ENCODE measurements at places on chromosomes 13 and 19. TPM values are rescaled to one million over a fixed set of nuclear protein-coding genes. Genes with fewer than 3 reads are reported as not detected.

EBI3 gene
- not detected for total RNA-seq

CEACAM4 gene
- not detected for total RNA-seq

RHPN2 gene
- total RNA-seq = 6.4 TPM

SPTBN4 gene
- 4.1 TPM for total RNA-seq

ZNF529 gene
- 13.4 TPM for total RNA-seq

PBX4 gene
- total RNA-seq = 4.6 TPM

MBD3L2 gene
- total RNA-seq = not detected

CYP4F2 gene
- not detected for total RNA-seq

ZNF610 gene
- 2.6 TPM for total RNA-seq

C19orf33 gene
- total RNA-seq = not detected

DNA sequence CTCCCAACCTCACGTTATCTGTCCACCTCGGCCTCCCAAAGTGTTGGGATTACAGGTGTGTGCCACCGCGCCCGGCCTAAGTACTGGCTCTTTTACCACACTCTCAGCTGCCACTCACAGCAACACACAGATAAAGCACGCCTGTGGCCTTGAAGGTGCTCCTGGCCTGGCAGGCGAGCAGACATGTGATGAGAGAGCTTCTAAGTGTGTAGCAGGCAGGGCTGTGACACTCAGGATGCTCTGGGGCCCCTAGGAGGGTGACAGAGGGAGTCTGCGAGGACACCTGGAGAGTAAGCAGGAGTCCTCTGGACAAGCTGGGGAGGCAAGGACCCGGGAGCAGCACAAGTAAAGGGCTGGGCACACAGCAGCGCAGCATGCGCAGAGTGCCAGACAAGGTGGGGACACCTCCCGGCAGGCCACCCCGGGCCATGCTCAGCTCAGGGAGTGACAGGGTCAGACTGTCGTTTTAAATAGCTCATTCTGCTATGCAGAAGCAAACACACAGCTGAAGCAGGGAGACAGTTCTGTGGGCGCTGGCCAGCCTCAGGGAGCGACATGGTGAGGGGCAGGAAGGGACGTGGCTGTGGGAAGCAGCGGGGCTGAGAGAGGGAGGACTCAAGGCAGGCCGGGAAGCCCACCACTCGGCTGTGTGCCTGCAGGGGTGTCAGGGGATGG is 26.5 kb downstream of the MED26 start:
- DNase-seq = no peak

DNA sequence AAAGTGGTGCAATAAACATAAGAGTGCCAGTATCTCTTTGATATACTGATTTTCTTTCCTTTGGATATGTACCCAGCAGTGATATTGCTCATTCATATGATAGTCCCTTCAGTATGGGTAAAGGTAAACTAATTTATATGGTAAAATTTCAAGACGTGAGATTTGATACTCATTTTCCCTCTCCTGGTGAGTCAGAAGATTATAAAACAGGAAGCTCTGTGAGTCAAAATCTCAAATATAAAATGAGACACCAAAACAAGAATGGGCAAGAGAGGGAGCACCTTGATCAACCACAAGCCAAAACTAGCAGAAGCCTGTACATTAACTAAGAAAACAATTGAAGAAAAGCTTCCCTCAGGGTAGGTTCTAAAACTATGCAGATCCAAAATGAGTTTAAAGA is 216.3 kb downstream of the SLITRK6 start:
- no peak for DNase-seq

DNA sequence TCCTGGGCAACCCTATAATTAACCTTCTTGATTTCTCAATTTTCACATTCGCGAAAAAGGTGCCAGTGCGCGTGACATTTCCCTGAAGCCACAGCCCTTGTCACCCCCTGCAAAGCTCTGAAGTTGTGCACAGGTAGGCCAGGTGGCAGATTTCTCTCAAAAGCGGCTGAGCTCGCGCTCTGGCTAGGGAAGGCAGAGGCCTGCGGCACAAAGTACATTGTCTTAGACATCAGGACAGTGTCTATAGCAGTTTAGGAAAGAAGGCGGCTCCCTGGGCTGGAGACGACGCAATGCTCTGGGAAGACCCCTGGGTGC is 42.9 kb upstream of the ZNF14 start:
- DNase-seq = no peak

- DNase-seq = no peak
Measured at GRCh38 chr13:66365101-66365500, 865.0 kb downstream of the PCDH9 start.

DNA sequence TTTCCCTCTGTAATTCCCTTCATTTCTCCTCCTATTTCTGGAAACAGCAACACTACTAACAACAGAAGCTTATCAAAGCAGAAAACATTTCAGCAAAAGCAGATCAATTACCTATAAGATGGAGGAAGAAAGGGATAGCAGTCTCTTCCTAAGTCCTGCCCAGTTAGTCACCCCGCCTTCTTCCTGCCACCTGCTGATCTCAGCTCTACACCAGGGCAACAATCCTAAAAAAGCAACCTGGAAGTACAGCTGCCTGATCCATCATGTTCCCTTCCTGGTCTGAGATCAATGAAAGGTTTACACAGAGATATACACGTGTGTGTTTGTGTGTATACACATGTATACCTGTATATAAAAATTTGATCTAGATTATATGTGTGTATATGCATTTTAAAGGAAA is 59.4 kb downstream of the TSC22D1 start:
- DNase-seq = no peak

- DNase-seq = no peak
Measured at GRCh38 chr13:83286737-83287136, 595.5 kb downstream of the SLITRK1 start.

GRCh38 chr13:49417161-49417560 is 26.7 kb downstream of the CAB39L start:
- DNase-seq = no peak

GRCh38 chr19:44648631-44649251 is 5.0 kb downstream of the PVR start:
- DNase-seq = no peak

- no peak for DNase-seq
Measured at GRCh38 chr13:22049384-22049783, 378.5 kb downstream of the FGF9 start.

DNA sequence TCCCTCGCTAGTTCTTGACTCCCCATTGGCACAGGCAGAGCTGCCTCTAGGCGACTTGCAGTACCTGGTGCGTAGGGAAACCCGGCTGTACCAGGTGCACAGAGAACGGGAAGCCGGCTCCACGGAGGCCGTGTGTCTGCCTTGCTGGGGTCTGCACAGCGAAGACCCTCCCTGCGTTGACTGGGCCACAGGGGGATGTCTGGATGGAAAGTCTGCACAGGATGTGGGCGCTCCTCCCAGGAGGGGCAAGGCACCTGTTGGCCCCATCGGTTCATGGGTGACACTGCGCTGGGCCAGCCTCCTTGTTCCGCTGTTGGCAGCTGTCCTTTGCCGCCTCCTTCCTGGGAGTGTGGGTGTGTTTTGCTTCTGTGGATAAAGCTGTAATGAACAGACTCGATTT is 138.3 kb downstream of the TEX29 start:
- DNase-seq = no peak

- DNase-seq = peak; percentile 71
Measured at GRCh38 chr13:30421093-30422053, 920 bp upstream of the UBE2L5 start.

DNA sequence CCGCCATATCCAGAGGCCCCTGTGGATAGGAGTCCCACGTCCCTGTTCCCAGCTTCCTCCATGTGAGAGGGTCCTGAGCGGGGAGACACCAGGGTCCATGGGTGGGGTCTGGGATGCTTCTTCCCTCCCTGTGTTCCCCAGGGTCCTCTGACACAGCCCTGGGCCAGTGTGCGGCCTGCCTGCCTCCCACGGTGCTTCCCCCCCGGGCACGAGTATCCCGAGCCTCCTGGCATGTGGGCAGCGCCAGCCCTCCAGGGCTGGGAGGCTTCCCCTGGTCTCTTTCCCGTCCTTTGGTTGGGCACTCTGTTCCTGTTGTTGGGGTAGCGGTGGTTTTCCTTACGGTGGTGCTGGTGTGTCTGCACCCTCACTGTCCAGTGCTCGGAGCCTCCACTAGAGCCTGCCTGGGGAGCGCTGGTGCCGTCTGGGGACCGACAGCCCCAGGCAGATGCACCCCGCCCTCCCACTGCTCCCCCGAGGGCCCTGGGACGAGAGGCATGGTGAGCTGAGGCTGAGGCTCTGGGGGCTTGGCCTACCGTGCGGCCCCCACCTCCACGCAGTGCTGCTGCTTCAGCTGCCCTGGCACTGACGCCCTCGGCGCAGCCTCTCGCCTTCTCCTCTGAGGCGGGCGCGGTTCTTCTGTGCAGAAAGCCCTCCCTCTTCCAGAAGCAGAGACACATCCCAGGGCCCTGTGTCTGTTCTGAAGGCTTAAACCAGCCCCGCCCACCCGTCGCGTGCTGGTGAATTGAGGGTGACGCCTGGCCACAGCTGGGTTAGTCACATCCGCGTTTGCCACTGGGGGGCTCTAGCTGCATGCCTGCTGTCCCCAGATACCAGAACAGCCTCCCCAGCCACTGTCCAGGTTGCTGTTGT is 27.9 kb downstream of the PLEKHJ1 start:
- peak; percentile 56 for DNase-seq

DNA sequence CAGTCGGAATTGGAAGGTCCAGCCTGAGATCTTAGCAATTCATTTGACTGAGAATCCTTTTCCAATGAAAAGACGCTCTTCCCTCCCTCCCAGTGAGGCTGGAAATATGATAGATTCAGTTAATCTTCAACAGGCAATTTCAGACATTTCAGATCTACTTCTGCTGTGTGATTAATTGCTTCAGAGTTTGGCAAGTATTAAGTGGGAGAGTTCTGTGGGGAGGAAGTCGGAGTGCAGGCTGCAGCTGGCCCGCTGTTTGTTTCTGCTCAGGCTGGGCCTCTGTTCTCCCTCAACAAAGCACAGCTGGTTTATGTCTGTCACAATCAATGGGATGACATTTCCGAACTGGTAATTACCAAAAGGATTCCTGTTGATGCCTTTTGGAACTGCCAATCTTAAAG is 178.2 kb downstream of the NDFIP2 start:
- no peak for DNase-seq

GRCh38 chr19:39237200-39238184 is 7.3 kb downstream of the IFNL3 start:
- DNase-seq = peak; percentile 81

- DNase-seq = no peak
Measured at GRCh38 chr13:73224703-73225102, 165.9 kb downstream of the KLF5 start.

DNA sequence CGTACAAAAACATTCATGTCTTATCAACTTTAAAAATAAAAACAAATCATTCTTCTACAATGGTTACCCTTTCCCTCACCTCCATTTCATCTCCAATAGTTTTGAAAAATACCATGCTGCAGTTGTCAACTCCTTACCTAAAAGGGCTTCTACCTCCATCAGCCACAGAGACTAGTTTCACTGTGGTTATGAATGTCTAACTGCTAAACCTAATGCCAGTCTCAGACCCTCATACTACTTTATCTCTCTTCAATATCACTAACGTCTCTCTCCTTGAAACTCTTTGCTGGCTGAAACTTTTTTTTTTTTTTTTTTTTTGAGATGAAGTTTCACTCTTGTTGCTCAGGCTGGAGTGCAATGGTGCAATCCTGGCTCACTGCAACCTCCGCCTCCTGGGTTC is 27.1 kb downstream of the LNX2 start:
- no peak for DNase-seq

GRCh38 chr13:26325876-26326275 is 71.9 kb downstream of the CDK8 start:
- no peak for DNase-seq
